ENCODE measurements at places on chromosomes 2 and 18.

DNA sequence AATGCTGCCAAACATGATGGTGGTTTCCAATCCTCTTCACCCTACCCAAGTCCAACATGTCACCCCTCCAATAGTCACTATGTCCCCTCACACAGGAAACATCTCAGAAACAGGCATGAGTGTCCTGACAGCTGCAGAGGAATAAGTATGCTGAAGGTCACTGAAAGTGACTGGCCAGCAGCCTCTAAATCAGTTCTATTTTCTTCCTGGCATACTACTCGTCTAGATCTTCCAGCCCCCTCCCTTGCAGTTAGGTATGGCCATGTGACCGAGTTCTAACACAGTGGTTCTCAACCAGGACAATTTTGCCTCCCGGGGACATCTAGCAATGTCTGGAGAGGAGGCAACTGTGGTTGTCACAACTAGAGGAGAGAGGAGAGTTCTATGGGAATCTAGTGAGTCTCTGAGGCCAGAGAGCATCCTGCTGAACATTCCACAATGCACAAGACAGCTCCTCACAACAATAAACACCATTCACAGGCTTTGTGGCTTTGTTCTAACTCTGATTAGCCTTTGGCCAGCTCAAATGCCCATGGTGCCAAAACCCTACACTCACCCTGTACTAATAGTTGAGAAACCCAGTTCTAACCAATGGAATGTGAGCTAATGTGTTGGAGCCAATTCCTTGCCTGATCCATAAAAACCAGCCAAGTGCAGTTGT is 12.6 kb upstream of the ID2 start:
- ATAC-seq = no peak

GRCh38 chr2:129779783-129780182 is 199.7 kb upstream of the RAB6C start:
- no peak for ATAC-seq

DNA sequence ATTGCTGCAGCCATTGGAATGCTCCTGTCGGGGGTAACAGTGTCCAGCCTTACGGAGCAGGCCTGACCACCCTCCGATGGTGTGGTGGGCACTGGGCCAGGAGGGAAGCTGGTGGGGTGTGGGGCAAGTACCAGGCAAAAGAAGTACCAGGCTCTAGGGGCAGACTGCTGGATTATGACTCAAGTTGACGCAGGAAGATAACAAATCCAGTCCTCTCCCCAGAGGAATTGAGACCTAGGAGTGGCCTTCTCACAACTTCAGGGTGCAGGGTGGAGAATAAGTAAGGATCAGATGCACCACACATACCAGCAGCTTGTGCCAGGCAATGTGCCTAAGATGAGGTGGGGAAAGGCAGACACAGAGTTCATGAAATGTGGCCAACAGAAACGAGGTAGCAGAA is 37.9 kb downstream of the SEMA4F start:
- ATAC-seq = no peak

DNA sequence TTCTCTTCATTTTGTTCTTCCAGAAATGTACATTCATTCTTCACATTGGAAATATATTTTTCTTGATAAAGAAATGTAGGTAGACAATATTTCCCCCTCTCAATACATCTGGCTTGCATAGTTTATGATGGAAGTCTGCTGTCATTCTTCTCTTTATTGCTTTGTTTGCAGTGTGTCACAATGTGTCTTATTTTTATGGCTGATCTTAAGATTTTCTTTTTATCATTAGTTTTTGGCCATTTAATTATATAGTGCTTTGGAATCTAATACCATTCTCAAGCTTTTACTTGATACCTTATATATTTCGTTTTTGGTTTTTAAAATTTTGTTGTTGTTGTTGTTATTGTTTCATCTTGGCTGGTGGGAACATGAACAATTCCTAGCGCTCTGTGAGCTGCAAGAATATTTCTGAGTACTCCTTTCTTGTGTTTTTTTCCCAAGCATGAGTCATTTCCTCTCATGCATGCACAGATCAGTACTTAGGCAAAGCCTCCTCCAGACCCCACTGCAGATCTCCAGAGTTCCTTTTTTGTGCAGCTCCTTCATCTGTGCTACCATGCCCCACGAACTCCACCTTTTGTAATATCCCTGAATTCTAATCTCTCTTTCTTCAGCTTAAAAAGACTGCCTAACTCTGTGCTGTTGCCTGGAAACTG is 13.7 kb upstream of the MMADHC start:
- no peak for ATAC-seq

GRCh38 chr2:206250041-206250897 is 24.2 kb upstream of the ZDBF2 start:
- ATAC-seq = no peak

DNA sequence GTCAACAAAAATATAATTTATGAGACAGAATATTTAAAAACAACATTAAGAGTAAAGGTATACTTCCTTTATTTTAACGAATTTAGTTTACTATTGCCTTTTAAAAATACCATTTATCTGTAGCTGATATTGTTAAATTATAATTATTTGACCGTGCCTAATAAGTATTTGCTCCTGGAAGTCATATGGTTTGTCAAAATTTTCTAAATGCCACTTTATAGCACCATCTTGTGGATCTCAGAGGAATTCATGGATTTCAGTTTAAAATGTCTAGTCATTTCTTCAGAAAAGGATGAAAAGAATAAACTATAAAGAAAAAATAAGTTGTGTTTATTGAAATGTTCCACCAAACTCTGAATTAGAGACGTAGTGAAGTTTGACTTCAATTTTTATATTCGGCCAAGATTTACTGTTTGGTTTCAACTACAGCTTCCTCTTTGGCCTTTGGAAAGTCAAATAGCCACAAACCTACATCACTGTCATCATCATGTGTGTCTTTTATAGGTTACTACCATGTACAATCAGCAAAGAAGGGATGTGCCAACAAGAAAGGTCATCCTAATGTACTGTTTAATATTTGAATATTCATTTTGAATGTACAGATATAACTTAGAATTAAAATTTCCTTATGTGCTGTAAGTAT is 10.3 kb upstream of the FTCDNL1 start:
- no peak for ATAC-seq

DNA sequence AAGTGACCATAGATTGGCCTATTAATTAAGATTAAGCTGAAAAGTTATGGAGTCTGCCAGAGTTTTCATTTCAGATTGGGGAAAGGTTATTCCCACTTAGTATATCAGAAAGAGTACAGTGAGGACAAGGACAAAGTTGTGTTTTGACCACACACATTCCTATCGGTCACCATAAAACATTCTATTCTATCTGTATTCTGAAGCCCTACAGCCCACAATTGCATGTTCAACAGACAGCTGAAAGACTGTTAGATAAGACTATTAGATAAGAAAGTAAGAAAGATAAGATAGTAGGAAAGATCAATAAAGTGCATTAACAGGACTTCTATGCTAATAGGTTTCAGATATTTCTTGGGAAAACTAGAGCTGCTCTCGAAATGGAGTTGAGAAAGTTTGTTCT is 26.7 kb upstream of the ACYP2 start:
- no peak for ATAC-seq

DNA sequence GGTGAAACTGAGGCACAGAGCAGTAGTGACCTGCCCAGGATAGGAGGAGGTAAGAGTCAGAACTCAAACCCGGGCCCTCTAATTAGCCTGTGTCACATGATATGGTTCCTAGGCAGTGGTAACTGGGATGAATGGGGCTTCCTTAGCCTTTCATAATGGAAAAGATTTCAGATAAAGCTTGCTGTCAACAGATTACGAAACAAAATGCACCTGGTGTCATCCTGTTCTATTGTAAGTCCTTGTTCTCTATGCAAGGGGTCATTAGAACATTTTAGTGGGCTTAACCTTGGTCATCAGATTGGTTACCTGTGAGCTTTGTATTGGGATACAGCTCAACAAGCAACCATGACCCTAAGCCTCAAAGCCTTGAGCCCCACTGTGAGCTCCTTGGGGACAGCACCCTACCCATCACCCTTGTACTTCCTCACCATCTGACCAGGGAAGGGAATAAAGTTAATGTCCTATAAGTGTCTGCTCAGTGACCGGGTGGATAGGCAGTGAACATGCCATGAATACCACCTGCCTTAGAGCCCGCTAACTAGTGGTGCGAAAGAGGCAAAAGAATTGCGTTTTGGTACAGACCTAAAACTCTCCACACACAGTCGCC is 70.3 kb upstream of the RMDN2 start:
- ATAC-seq = no peak
